ENCODE measurements at places on chromosomes 2 and 18. TPM values are rescaled to one million over a fixed set of nuclear protein-coding genes. Genes with fewer than 3 reads are reported as not detected.

- no peaks in the 10 kb centered on the region for H3K36me3 ChIP-seq
- H3K27me3 ChIP-seq, result no peaks in the 10 kb centered on the region
- no peak overlapping the region for H3K27ac ChIP-seq
- H3K4me1 ChIP-seq, result peaks cover 4% of the 10 kb centered on the region
- no peak overlapping the region for H3K4me3 ChIP-seq
Measured at GRCh38 chr2:237128026-237128703, 42.5 kb downstream of the COPS8 start.

GRCh38 chr18:73646772-73647171, 500.9 kb downstream of the FBXO15 start:
- no peaks in the 10 kb centered on the region for H3K4me1 ChIP-seq
- no peaks in the 10 kb centered on the region for H3K27me3 ChIP-seq
- no peak overlapping the region for H3K27ac ChIP-seq
- DNase-seq, result no peak
- no peaks in the 10 kb centered on the region for H3K36me3 ChIP-seq

Gene ST8SIA3
- total RNA-seq, result 2.3 TPM

DNA sequence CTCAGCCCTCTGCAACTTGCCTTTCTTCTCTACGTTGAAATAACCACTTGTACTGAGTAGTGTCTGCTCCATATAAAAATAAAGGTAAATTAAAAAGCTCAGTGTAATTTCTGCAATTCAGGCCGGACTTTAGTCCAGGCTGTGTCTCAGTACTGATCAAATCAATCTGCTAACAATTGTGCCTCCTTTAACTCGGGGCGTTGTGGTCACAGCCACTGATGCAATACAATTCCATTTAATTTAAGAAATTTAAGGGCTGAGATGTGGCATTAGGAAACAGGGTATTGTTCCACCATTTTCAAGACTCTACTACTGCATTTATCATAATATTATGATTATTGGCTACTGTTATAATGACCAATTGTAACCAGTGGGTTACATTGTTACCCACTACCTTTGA, 60.0 kb upstream of the NPAS2 start:
- no peak overlapping the region for H3K27ac ChIP-seq
- no peak overlapping the region for H3K4me3 ChIP-seq
- H3K36me3 ChIP-seq, result no peaks in the 10 kb centered on the region
- H3K4me1 ChIP-seq, result no peaks in the 10 kb centered on the region
- no peaks in the 10 kb centered on the region for H3K27me3 ChIP-seq

- H3K4me3 ChIP-seq, result peak overlapping the region; percentile 70
- peaks cover 12% of the 10 kb centered on the region for H3K27me3 ChIP-seq
- H3K27ac ChIP-seq, result no peak overlapping the region
- no peaks in the 10 kb centered on the region for H3K36me3 ChIP-seq
- H3K4me1 ChIP-seq, result peaks cover 5% of the 10 kb centered on the region
Measured at GRCh38 chr18:37253394-37254235, 312.0 kb downstream of the CELF4 start.

Gene SGO2
- total RNA-seq, result 27.0 TPM

Gene ZNF521
- total RNA-seq, result 3.3 TPM

Gene IGFBP5
- 0.61 TPM for total RNA-seq

GRCh38 chr2:217993817-217994463, 8.9 kb downstream of the TNS1 start:
- no peaks in the 10 kb centered on the region for H3K4me1 ChIP-seq
- H3K27ac ChIP-seq, result no peak overlapping the region
- peak; percentile 72 for DNase-seq
- H3K27me3 ChIP-seq, result no peaks in the 10 kb centered on the region

DNA sequence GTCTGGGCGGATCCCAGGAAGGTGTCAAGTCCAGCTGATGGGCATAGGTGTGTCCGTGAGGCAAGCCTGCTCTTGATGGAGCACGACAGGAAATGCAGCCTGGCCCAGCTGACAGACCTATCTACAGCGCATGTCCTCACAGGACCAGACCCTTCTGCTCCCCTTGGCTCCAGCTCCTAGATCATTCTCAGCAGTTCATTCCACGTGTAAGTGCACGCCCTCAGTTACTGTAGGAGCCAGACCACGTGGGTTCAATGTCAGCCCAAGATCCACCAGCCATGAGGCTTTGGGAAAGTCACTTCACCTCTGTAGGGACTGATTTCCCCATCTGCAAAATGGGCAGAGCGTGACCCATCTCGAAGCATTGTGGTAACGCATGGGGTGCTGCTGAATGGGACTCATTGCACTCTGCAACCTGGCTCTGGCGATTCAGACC, 47.8 kb downstream of the TMEM17 start:
- peaks cover 2% of the 10 kb centered on the region for H3K4me1 ChIP-seq
- DNase-seq, result no peak
- no peaks in the 10 kb centered on the region for H3K27me3 ChIP-seq

GRCh38 chr2:8608411-8608954, 73.4 kb upstream of the ID2 start:
- H3K4me3 ChIP-seq, result no peak overlapping the region
- H3K4me1 ChIP-seq, result no peaks in the 10 kb centered on the region
- DNase-seq, result no peak

Gene PLEKHH2
- total RNA-seq, result 2.5 TPM

- H3K4me3 ChIP-seq, result no peak overlapping the region
- H3K27ac ChIP-seq, result no peak overlapping the region
- H3K36me3 ChIP-seq, result 0 out of 3 replicates have a peak, but pooled peaks cover 2% of the 10 kb centered on the region
- no peaks in the 10 kb centered on the region for H3K27me3 ChIP-seq
Measured at GRCh38 chr2:146624430-146625160, 1220.2 kb upstream of the ACVR2A start.

Gene MYL12A
- total RNA-seq, result 279 TPM

- peaks cover 3% of the 10 kb centered on the region for H3K4me1 ChIP-seq
- no peak overlapping the region for H3K4me3 ChIP-seq
- no peak for DNase-seq
- no peak overlapping the region for H3K27ac ChIP-seq
- no peaks in the 10 kb centered on the region for H3K27me3 ChIP-seq
Measured at GRCh38 chr2:229779650-229780049, 65.3 kb upstream of the DNER start.

Gene MC4R
- not detected for total RNA-seq

Gene COBLL1
- 5.6 TPM for total RNA-seq

GRCh38 chr18:26655525-26656430, 107.4 kb upstream of the KCTD1 start:
- peaks cover 3% of the 10 kb centered on the region for H3K4me1 ChIP-seq
- peaks cover 7% of the 10 kb centered on the region for H3K27me3 ChIP-seq
- peak overlapping the region; percentile 84 for H3K4me3 ChIP-seq
- no peak overlapping the region for H3K27ac ChIP-seq

Gene CRACDL
- total RNA-seq, result 0.29 TPM

GRCh38 chr2:121254748-121255147, 30.3 kb downstream of the TFCP2L1 start:
- H3K27ac ChIP-seq, result no peak overlapping the region
- H3K4me3 ChIP-seq, result no peak overlapping the region
- H3K36me3 ChIP-seq, result no peaks in the 10 kb centered on the region
- no peaks in the 10 kb centered on the region for H3K27me3 ChIP-seq
- H3K4me1 ChIP-seq, result no peaks in the 10 kb centered on the region
- no peak for DNase-seq

Gene KCNS3
- total RNA-seq, result 7.2 TPM

DNA sequence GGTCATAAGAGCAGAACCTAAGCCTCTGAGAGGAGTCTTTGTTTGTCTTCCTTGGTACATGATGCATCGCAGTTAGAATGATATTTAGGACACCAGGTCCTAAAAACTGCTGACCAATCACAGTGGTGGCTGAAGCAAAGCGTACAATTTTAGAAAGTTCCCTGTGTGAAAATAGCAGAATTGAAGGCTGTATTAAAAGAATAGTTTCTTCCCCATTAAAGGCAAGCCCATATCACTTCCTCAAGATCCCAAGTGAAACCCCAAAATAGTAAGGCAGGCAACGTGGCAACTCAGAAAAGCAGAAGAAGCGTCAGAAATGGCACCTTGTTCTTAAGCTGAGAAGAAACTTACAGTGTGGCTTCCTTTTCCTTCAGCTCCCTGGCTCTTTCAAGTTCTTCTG, 154.8 kb upstream of the PGAP1 start:
- no peaks in the 10 kb centered on the region for H3K27me3 ChIP-seq
- DNase-seq, result no peak
